ENCODE measurements at places on chromosomes 5 and 9. TPM values are rescaled to one million over a fixed set of nuclear protein-coding genes. Genes with fewer than 3 reads are reported as not detected.

Gene ZNF883
- total RNA-seq = 2.4 TPM

Gene PRSS3
- total RNA-seq = not detected

Gene CD72
- 0.59 TPM for total RNA-seq

Gene OTP
- total RNA-seq = not detected

Gene PDGFRB
- total RNA-seq = 54.6 TPM

Gene CAMK2A
- total RNA-seq = 22.7 TPM

Gene CNTNAP3B
- total RNA-seq = 1.2 TPM

Gene PDZD2
- 67.1 TPM for total RNA-seq

GRCh38 chr5:107263387-107264018 lies 407.2 kb downstream of the EFNA5 start:
- no peak for DNase-seq

DNA sequence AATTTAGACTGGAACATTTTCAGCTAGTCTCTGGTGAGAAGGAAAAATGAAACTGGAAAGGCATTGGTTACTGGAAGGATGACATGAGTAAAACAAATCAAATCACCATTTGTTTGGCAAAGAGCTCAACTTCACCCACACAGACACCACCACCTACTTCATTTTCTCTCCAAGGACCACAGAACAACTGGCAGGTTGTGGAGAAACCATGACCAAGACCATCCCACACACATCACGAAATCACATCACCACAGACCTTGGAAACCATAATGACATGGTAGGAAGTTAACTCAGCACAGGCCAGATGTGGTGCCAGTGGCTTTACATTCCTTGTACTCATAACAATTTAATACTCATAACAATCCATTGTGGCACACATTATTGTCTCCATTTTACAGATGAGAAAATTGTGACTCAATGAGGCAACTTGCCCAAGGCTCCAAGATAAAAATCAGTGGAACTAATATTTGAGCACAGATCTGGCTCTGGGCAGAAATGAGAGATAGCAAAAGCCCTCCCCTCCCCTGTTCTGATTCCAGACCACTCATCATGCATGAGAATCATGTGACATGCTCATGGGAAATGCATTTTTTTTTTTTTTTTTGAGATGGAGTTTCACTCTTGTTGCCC lies 7.5 kb downstream of the OR1K1 start:
- DNase-seq = no peak

- peak; percentile 87 for DNase-seq
Measured at GRCh38 chr9:37464426-37465248, 613 bp downstream of the ZBTB5 start.

DNA sequence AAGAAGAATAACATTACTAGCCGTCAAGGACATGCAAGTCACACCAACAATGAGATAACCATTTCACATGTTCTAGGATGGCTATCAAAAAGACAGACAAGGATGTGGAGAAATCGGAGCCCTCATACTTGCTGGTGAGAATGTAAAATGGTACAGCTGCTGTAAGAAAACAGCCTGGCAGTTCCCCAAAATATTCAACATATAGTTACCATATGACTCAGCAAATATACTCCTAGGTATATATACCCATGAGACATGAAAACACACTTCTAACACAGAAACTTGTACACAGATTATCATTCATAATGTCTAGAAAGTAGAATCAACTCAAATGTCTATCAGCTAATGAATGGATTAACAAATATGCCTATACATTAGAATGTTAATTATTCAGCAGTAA lies 105.4 kb upstream of the PCAT7 start:
- no peak for DNase-seq

DNA sequence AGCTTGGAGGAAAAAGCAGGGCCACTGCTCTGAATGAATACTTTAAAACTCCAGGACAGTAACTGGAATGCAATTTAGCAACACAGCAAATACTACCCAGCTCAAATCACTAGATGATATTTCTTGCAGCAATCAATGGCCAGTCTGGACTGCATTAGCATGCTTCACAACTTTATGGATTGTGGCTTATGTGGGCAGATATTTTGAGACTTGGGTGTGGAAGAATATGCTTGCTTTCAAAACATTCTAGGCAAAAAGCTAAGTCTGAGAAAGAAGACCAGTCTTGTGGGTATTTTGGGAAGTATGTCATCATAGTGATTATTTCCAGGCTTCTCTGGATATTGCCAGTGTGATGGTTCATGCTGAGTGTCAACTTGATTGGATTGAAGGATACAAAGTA lies 3.1 kb downstream of the RANBP3L start:
- no peak for DNase-seq

DNA sequence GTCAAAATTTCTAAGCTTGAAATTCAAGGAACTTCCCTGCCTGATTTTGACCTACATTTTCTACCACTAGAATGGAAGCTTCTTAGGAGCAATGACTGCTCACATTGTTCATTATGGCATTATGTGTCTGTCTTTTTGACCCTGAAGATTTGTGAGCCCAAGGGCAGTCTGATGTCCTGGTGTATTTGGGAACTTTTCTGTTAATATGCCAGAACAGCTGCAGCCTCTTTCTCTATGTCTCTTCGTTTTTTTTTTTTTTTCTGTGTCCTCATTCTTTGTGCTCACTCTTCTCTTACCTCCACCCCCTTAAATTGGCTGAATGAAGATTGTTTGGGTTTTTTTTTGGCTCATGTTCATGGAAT lies 34.8 kb upstream of the TMC1 start:
- no peak for DNase-seq

DNA sequence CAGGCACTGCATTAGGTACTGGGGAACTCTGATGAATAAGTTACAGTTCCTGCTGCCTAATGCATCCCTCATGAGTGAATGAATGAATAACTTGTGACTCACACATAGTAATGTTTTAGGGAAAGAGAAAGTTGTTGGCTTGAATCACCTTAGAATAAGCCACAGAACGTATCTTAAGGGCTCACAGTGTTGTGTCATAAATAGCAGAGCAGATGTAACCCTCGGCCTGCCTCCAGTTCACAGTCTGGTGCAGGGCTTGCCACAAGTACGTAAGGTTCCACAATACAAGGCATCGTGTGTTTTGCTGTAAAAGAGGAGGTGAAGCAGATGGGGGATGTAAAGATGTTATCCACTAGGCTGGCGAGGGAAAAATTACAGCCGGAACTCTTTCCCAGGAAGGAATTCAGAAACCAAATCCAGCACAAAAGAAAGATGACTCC lies 218.7 kb downstream of the TRPM3 start:
- no peak for DNase-seq

DNA sequence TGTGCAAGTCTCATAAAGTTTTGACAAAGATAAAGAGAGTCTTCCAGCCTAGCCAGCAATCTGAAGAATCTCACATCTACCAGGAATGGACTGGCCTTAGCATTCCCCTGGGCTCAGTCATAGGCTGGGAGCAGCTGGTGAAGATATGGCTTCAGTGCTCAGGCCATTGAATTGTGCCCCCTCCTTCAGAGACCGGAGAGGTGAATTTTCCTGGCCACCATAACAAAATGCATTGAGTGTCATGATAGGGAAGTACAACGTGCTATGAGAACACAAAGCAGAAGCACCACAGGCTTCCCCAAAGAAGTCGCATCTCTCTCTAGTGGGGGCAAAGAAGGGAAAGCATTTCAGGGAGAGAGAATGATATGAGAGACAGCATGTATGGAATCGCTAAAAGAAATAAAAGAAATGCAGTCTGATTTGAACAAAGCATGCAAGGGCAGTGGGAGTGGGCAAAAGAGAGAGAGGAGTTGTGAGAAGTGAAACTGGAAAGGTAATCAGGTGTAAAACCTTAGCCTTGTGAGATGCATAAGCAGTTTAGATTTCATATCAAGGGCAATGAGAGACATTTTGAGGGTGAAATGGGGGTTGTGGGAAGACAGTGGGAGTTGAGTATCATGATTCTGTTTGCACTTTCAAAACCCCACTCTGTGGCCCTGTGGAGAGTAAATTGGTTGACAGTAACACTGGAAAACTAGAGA lies 57.1 kb upstream of the NMUR2 start:
- DNase-seq = no peak

DNA sequence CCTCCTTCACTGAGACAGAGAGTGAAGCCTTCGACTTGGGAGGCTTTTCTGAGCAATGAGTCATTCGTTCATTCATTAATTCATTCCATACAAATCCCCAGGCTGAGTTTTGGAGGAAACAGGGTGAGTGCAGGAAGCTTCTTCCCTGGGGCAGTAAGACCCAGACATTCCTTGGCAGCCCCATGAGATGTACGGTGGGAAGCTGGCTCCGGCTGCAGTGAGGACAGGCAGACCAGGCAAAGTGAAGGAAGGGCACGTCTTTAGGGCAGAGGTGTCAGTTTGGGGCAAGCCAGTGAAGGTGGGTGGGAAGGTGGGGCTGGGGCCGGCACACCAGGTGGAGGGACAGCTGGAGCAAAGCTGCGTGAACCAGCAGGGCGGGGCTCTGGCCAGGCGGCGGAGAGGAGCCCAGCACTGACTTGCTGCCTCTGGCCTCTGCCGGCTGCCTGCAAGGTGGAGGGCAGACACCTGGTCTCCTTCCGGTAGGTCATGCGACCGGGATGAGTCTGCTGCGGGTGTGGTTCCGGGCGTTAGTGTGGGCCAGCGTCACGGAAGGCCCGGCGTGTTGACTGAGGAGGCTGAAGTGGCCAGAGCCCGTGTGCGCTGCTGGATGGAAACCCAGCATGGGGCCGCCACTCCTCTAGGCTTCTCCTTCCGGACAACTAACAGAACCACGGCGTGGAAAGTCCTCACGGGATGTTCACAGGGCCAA lies 16.6 kb downstream of the OLFM1 start:
- no peak for DNase-seq

DNA sequence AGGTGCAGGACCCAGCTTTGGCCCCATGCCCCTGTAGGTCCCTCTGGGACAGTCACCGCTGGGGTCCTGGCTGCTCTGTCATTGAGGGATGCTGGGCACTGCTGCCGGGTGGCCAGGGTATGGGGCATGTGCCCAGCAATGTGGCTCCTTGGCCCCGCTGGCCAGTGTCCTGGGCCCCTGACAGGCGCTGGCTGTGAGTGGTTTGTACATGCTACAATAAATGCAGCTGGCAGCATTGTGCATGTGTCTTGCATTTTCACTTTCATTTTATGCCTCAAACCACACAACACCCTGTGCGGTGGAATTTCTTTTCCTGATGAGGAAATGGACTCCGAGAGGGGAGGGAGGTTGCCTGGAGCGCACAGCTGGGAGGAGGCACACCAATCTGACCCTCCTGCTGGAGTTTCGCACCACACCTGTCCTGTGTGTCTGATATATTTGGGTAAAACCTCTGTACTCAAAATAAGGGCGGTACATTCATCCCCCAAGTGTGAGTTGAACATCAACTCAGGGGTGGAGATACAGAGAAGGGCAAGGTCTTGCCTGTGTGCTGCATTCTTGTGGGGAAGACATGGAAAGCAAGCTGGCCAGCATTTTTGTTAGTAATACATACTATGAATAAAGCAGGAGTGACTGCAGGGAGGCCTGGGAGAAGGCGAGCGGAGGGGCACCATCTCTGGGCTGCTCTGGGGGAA lies 11.7 kb downstream of the TSPAN17 start:
- DNase-seq = no peak

- DNase-seq = no peak
Measured at GRCh38 chr5:111598996-111599395, 86.7 kb upstream of the STARD4 start.

GRCh38 chr9:120463765-120464164 lies 116.2 kb downstream of the CDK5RAP2 start:
- no peak for DNase-seq

- peak; percentile 82 for DNase-seq
Measured at GRCh38 chr9:34501889-34502425, 20.8 kb downstream of the ENHO start.

- DNase-seq = no peak
Measured at GRCh38 chr5:38551030-38552017, 5.1 kb downstream of the LIFR start.

DNA sequence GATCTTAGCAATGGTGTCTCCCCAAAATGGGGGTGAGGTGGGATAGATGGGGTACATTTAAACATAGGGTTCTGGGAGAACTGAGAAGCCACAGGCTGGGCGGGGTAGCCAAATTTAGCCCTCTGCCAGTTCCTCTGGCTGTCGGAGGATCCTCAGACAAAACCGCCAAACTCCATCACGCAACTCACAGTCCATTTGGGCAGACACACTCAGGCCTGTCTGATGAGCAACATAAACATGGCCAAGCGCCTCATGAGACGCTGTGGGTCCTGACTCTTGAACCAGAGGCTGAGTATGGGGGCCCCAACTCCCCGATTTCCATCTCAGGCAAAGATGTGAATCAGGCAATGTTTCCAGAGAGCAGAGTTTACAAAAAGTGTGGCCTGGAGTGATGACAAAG lies 162.3 kb downstream of the FGF18 start:
- DNase-seq = no peak

GRCh38 chr9:113508111-113508749 lies 44.7 kb downstream of the RGS3 start:
- DNase-seq = no peak

DNA sequence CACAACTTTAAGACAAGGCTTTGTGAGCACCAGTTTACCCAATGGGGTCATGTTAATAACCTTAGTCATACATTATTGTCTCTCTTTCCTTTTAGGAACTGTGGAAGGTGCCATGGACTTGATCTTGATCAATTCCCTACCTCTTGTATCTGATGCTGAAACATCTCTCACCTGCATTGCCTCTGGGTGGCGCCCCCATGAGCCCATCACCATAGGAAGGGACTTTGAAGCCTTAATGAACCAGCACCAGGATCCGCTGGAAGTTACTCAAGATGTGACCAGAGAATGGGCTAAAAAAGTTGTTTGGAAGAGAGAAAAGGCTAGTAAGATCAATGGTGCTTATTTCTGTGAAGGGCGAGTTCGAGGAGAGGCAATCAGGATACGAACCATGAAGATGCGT lies 48.7 kb downstream of the TEK start:
- DNase-seq = no peak

DNA sequence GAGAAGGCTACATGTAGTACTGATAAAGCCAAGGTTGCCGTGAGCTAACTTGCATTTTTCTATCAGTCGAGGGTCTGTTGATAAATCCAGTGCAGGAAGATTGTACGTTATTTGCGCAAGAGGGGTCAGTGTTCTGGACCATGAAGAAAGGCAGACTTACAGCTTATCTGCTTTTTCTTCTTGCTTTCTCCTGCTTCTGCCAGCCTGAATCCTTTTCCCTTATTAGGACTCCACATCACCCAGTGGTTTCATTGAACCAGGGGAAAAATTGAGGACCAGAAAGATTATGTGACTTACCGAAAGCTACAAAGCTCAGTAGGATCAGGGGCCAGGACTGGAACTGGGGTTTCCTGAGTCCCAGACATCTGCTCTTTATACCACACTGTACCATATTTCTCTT lies 534.6 kb upstream of the BRINP1 start:
- no peak for DNase-seq

DNA sequence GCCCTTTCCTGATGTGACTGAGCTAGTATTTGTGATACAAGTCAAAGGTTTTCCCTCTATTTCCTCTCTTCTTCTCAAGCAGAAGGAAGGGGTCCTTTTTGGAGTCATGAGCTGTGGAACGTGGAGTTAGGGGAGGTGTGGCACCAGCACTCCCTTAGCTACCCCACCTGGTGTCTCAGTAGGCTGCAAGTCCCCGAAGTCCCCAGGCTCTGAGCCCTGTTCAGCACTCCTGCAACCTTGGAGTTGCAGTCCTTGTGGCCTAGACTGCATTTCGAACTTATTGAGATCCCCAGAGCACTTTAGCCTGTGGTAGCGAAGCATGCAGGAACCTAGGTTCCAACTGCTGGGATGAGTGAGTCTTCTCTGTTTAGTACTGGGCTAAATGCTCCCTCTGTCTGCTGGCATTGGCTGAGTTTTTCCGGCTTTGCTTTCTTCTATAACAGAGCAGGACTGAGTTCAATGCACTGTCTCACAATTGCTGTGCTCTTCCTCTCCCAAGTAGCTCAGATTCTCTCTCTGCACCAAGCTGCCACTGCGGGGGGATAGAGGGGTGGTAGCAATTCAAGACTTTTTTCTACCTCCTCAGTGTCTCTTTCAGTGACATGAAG lies 600.7 kb upstream of the CDH9 start:
- DNase-seq = no peak
